ENCODE measurements at places on chromosomes 1 and 21.

DNA sequence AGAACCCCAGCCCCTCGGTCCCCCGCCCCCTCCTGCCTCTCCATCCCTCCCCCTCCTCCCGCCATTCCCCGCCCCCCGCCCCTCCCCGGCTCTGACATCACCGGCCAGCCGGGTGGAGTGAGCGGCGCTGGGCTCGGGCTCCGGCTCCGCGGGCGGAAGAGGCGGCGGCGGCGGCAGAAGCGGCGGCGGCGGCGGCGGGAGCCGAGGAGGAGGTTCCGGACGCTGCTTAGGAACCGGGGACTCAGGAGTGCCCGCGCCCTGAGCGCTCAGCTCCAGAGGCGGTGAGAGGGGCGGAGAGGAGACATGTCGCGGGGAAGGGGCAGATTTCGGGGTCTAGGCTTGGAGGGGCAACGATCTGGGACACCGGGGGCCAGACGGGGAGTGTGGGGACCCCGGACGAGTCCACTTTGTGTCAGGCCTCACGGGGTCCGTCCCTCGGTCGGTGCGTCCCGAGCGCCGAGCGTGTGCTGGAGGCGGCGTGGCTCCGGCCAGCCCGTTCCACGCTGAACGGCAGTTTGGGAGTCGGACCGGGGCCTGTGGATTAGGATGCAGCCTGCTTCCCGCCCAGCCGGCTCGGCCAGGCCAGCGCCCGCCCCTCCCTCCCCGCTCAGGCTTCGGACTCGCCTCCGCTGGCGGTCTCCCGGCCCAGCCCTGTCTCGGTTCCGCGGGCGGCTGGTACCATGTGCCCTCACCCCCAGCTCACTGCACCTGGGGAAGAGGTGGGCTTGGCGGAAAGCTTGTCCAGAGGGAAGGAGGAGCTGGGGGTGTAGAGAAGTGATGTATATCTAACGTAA, at the start of gene PEA15:
Gene PEA15 (plus strand): TSS at position 143 of the 794 bp plus-strand sequence. CDS start 6,161 bp downstream, outside the sequence.
- DNase-seq = peak; percentile 58

- DNase-seq = no peak
Observed at GRCh38 chr1:201169203-201169602, 14.9 kb upstream of the TMEM9 start.

- no peak for DNase-seq
Observed at GRCh38 chr1:8283058-8283884, 34.6 kb upstream of the SLC45A1 start.

- no peak for DNase-seq
Observed at GRCh38 chr1:173112129-173112528, 61.4 kb upstream of the TNFSF18 start.

- no peak for DNase-seq
Observed at GRCh38 chr1:5220421-5220820, 566.0 kb downstream of the AJAP1 start.

DNA sequence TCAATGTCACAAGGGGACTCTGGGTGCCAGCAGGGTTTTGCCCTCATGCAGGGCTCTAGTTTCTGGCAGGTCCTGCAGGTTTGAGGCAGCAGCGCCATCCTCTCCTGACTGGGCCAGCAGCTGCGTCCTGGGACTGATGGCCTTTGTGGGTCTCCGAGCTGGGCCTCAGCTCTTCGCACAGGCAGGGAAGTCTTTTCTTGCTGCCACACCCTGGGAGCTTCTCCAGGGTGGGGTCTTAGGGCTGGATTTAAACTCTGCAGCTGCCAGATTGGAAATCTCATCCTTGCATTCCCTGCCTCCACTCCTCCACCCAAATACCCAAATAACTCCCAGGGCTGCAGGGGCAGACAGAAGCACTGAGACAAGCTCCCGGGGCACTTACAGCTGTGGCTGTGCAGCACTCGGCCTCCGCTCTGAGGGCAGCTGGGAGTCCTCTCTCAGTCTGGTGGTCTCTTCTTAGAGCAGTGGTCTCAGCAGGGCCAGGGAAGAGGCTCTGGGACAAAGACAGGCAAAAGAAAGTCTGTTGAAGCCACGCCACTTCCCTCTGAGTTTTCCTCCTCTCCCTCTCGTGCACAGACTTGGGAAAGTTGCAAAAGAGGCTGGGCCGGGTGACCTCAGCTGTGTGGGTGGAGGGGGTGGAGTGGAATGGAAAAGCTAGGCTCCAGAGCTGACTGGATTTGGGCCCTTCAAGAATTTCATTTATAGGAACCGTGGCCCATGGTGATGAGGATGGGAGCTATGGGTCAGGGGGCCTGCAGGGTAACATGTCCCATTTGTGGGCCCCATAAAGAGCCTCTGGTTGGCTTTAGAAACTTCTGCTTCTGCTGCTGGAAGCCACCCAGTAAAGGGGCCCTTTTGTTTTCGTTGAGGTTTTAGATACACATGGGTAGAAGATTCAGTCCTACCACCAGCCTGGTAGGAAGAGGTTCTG, at the start of gene RAB7B:
Gene RAB7B (minus strand): TSS at position 525 of the 931 bp plus-strand sequence. CDS start 9,260 bp downstream, outside the sequence.
- DNase-seq = no peak

- no peak for DNase-seq
Observed at GRCh38 chr1:83701355-83701754, 297.6 kb downstream of the TTLL7 start.

DNA sequence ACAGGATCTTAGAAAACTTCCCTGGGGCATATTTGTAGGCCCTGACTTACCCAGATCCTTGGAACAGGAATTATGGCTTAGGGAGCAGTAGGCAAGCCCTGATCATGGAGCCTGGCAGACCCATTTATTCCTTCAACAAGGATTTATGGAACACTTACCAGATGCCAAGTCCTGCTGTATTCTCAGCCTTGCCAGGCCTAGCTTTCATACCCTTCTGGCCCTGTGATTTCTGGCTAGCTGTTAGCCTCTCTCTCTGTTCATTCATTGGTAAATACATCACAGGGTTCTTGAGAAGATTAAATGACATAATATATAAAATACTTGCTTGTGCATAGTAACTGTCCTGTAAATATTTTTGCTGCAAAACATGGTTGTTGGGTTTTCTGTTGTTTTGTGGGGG, 32.4 kb upstream of the SRP9 start:
- no peak for DNase-seq

DNA sequence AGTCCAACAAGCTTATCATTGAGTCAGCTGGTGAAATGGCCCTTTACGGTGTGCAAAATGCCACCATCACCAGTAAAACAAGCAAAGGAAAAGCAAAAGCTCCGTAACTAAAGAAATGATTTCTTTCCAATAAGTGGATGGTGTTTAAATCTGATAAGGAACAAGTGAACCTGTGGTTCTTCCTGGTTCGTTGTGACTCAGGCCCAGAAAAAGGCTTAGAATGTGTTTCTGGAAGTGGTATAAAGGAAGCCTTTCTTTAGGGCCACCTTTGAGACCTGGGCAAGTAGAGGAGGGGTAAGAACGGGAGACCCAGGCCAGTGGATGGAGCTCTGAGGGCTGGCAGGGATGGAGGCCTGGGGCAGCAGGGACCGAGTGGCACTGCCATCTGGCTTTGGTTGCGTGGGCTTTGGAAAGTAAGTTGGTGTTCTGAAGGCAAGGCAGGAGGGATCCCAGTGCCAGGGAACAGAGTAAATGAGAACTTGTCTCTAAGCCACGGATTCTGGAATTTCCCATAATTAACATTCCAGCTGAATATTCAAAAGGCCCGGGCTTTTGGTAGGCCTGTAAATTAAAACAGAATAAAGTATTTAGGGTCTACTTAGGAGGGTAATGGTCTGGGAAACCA, 87.9 kb upstream of the LMO4 start:
- DNase-seq = no peak

- no peak for DNase-seq
Observed at GRCh38 chr1:100234432-100234831, 15.2 kb downstream of the DBT start.

DNA sequence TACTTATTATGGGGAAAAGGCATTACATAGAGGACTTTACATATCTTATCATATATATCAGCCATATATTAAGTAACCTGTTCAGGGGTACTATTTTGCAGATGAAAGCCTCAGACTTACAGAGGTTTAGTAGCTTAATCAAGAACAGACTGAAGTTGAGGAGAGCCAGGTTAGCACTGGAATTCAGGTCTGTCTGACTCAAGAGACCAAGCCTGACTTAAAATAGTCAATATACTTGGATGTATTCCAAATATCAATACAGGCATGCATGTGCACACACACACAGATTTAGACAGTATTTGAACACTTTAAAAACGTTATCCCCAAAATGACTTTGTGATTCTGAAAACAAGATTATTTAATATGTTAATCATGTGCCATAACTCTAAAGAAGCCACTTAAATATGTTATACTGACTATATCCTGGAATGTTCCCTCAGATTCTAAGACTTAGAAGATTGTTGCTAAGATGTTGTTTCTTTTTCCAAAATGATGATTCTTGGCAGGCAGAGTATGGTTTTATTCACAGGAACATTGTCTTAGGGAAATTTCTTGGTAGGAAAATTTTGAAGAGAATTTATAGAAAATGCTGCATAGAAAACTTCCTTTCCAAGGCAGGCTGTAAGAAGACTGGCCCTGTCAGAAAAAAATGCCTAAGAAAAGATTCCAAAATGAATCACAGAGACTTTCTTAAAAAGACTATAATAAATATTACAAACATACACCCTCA, 61.6 kb downstream of the ADAMTS1 start:
- DNase-seq = no peak

DNA sequence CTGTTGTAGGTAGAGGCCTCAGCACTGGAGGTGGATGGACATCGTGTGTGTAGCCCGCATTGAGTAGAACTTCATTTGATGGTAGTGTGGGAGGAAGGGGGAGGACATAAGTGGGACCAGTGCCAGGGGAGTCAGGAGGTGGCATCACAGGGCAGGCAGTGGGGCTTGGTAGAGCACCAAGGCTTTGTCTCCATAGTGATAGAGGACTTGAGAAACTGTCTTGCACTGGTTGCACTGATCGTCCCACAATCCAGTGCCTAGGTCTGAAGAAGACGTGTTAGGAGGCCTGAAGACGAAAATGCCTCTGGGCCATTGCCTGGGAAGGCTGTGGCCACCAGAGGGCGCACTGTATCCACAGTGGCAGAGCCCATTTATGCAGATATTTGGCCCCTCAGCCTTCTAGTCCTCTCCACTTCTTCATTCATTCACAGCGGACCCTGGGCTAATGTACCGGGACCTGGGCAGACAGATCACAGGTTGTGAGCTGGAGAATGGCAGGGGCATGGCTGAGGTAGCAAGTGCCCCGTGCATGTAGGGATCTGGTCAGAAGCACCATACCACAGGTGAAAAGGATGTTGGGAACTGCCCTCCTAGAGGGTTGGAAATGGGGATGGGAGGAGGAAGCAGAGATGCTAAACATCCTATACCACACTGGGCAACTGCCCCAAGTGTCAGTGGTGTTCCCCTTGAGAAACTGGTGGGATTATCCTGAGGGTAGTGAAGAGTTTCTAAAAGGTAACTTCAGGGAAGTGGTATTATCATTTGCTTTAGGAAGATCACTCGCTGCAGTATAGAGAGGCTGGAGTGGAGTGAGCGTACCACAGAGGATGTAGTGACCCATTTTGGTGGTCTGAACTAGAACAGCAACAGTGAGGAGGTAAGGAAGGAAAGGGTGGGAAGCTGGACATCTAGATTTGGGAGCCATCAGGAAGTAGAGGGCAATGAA, 95.3 kb downstream of the PIK3R3 start:
- peak; percentile 64 for DNase-seq

- no peak for DNase-seq
Observed at GRCh38 chr1:207822124-207822601, 70.3 kb downstream of the CD46 start.

DNA sequence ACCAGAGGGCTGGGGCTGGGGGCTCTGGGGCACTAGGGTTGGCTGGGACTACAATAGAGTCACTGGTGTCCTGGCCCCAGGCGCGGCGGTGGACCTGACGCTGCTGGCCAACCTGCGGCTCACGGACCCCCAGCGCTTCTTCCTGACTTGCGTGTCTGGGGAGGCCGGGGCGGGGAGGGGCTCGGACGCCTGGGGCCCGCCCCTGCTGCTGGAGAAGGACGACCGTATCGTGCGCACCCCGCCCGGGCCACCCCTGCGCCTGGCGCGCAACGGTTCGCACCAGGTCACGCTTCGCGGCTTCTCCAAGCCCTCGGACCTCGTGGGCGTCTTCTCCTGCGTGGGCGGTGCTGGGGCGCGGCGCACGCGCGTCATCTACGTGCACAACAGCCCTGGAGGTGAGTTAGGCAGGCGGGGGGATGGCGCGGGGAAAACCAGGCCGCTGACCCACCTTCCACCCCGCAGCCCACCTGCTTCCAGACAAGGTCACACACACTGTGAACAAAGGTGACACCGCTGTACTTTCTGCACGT, 4.1 kb downstream of the TIE1 start:
- DNase-seq = no peak

DNA sequence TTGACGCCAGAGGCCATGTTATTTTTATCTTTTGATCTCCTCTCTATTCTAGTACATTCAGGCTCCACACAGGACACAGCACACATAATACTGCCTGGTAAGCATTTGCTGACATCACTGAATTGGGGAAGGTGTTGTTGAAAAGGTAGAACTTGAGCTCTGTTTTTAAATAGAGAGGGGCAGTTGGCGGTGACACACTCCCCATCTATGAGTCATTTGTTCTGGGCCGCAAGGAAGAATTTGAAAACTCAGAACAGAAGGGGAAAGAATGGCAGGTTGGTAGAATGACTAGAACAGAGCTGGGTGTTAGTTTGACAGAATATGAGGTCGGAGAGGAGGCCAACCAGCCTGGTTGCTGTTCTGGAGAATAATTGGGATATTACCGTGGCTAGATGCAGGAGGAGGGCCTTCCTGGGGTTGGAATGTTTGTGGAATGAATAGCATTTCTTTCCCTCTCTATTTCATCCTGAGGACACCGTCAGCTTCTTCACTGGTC, 52.1 kb upstream of the ERRFI1 start:
- DNase-seq = no peak

- DNase-seq = no peak
Observed at GRCh38 chr1:114208714-114209113, 55.0 kb upstream of the SYT6 start.

GRCh38 chr1:207058878-207059867, 6.1 kb downstream of the PFKFB2 start:
- no peak for DNase-seq

GRCh38 chr1:154335025-154335714, 9.8 kb downstream of the ATP8B2 start:
- DNase-seq = peak; percentile 76

- DNase-seq = no peak
Observed at GRCh38 chr1:176211396-176212165, 4.5 kb upstream of the COP1 start.

DNA sequence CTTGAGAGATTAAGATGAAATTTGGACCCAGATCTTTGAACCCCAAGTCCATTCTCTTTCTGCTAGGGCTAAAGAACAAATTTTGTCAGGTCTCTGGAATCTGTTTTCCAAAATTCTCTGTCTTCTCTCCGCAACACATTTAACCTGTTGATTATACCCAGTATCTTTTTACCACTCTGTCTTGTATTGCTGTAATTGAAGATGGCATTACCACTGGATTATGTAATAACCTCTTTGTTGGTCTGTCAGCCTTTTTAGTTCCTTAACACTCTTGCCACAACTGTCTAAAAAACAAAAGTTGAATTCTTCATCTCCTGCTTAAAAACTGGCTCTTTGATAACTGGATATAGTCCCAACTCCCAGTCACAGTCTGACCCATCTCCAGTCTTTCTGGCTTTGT, 3.0 kb downstream of the SRP9 start:
- DNase-seq = no peak

DNA sequence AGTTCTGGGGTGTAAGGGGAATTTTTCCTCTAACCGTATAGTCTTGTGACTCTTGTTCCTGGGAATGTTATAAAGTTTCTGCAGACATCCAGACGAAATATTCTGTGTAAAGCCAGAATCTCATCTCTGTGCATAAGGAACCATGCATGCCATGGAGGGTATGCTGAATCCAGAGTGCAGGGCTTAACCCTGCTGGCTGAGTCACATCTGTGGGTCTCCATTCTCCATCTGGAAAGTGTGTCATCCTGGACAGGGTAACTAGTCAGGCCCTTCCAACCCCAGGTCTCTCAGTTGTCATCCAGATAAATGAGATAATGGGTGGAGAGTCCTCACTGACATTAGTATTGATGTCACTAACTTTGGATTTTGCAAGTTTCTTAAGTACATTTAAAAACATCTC, 48.8 kb downstream of the ATP5PO start:
- DNase-seq = no peak

Measured in stimulated activated CD8-positive, alpha-beta memory T cell treated with anti-CD3 and anti-CD28 coated beads, Interleukin-12 subunit alpha, Interleukin-12 subunit beta, amount 100 ng/mL, for 4 hours (primary cell).